ENCODE measurements at places on chromosomes 1 and 21. TPM values are rescaled to one million over a fixed set of nuclear protein-coding genes. Genes with fewer than 3 reads are reported as not detected.

Gene GABRD
- total RNA-seq = not detected

- no peak for DNase-seq
Observed at GRCh38 chr21:16554503-16554902, 824.7 kb downstream of the USP25 start.

DNA sequence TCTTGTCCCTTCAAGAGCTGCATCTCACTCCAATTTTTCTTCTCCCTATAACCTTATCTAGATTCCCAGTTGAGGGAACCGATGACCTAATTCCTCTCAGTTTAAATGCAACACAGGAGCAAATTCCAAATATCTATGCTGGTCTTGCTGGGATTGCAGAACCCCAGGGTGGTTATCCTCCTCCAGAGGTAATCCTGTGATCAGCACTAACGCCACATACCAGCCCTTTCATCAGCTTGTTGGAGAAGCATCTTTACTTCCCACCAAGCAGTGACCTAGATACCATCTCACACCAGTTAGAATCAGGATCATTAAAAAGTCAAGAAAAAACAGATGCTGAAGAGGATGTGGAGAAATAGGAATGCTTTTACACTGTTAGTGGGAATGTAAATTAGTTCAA lies 52.4 kb downstream of the SAMSN1 start:
- DNase-seq = no peak

- DNase-seq = no peak
Observed at GRCh38 chr1:218748071-218748470, 402.9 kb downstream of the TGFB2 start.

DNA sequence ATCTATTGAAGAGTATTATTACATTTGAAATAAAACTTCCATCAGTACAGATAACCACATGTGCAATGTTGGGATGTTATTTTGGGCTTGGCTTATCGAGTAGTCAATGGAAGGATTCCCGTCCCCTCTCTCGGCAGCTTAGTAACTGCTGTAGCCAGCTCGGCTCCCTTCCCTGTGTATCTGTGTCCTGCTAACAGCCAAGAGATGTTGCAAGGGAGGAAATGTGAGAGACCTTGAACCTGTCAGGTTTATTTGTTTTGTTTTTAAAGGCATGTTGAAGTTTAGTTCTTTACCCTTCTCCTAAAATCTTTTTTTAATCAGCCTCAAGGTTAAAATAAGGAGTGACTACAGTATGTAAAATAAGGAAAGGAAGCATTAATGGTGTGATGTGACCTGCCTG lies 13.6 kb upstream of the TARS2 start:
- no peak for DNase-seq

- no peak for DNase-seq
Observed at GRCh38 chr1:18637511-18637960, 6.9 kb downstream of the PAX7 start.

- peak; percentile 49 for DNase-seq
Observed at GRCh38 chr21:43306911-43307676, 119.8 kb downstream of the SIK1 start.

- DNase-seq = peak; percentile 58
Observed at GRCh38 chr1:151972542-151973248, 21.0 kb downstream of the S100A10 start.

DNA sequence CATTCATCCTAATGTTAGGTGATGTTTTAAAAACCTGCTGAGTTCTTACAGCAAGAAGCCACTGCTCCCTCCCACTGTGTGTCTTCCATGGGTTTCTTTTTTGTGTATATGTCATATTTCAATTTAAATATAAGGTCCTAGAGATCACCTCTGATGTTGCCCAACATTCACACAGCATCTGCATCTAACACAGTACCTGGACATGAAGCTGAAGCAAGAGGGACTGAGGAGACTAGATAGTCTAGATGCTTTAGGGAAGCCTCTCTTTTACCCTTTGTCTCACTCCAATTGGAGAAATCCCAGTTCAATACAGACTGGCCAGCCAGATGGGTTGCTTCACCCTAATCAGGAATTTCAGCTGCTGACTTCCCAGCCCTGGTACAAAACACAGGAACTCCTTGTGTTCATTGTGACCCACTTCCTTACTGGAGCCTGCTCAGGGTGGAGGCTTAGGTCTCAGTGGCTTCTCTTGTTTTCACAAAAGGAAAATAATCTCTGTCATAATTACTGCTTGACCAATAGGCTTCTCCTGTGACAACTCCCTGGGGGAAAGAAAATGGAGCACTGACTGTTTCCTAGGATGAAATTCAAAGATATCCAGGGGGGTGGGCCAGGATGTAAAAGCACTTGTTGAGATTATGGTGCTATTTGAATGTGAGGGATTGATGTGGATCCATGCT lies 17.3 kb downstream of the BTG2 start:
- no peak for DNase-seq

DNA sequence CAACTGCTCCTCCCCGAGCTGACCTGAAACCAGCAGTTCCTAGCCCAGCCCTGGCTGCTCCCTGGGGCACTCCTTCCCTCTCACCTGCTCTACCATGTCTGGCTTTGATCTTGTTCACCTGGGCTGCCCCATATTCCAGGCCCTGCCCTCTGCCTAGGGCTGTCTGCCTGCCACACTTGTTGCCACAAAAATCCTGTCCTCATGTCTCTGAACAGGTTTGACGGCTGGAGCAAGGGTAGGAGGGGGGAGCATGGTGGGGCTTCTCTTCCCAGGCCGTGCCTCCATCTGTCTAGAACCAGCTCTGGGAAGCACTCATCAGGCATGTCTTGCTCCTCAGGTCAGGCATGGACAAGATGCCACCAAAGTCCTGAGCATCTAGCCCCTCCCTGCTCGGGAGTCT lies 44.3 kb upstream of the WNT2B start:
- DNase-seq = no peak

Gene PTPRC
- 458 TPM for total RNA-seq

DNA sequence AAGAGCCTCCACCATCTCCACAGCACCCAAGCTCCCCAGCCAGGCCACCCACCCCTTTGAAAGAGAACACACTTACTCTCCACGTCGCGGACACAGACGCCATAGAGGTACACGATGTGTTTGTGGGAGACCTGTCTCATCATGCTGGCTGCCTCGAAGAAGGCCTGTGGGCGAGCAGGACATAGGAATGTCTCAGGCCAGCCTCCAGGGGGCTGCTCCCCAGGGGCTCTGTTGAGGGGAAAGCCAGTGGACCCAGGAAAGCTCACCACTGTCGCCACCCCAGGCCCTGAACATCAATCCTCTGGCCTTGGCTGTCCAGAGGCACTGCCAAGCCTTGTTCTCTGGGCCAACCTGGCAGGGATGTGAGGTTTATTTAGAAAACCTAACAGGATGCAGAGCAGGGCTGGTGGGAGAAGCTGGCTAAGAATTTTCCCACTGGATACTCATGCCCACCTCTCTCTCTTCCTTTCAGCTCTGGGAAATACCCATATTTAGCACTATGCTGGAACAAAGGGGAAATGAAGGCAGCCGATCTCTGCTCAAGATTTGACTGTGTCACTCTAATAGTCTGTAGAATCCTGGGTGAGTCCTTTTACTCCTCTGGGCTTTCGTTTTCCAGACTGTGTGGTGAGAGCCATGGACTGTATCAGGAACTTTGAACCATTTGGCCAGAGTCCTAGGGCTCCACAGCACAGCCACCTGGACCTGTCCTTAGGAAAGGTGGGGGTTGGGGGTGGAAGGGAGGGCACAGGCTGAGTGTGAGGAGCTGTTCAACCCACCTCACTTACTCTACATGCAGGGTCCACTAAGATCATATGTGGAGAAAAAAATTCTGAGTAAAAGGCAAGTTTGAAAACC lies 101.9 kb downstream of the RAVER2 start:
- no peak for DNase-seq

GRCh38 chr1:1287288-1288110 lies 7.3 kb downstream of the SCNN1D start:
- peak; percentile 32 for DNase-seq

DNA sequence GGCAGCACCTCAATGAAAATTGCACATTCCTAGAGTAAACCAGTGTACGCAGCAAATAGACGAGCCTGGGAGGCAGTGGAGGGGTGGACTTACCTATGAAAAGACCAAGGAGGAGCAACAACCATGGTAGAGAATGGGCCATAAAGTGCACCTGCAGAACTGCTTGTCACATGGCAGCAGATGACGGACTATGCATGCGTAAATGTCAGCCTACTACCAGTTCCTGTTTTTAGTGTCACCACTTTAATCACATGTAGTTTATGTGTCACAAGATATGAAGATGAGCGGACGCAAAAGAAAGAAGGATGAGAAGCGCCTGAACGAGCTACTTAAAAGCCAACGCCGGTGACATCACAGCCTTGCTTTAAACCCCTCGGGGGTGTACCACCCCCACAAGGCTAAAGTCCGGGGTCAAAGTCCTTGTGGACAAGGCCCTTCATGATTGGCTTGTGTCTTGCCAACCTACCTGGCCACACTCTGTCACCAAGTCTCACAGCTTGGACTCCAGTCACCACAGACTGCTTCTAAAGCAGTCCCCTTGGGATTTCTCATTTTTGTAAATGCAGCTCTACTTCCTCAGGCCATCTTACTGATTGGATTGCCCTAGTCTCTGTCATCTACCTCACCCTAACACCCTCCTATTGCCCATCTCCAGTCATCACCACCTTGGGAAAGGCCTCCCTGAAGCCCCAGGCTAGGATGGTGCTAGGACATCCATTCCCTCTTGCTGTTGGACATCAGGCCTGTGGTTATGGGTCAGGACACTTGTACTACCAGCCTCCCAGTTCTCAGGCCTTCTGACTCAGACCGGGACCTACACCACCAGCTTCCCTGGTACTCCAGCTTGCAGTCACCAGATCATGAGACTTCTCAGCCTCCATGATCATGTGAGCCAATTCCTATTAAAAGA lies 6.0 kb upstream of the LY9 start:
- DNase-seq = no peak

- DNase-seq = no peak
Observed at GRCh38 chr1:94225845-94226244, 11.5 kb downstream of the ARHGAP29 start.

DNA sequence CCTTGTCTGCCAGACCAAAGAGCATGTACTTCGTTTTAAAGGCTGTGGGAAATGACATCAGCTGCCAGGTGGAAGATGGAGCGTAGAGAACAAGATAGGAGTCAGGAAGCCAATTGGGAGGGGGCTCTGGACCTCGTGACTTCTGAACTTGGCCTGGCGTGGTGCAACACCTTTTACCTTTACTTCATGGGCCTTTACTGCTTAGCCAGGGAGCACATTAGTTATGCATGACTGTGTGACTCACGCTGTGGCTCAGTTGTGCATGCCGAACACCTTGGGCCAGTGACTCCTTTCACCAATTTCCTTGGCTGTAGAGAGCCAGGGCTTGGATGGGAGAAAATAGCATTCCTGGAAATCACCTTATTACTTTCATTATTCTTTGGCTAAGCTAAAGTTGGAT lies 7.2 kb downstream of the XCL1 start:
- DNase-seq = no peak

GRCh38 chr1:154445040-154445472 lies 39.9 kb downstream of the IL6R start:
- DNase-seq = peak; percentile 59

GRCh38 chr1:11143907-11144306 lies 44.2 kb upstream of the EXOSC10 start:
- DNase-seq = peak; percentile 26

GRCh38 chr21:23968722-23969647 lies 1638.3 kb downstream of the MRPL39 start:
- DNase-seq = peak; percentile 79

- DNase-seq = no peak
Observed at GRCh38 chr1:18058981-18059605, 48.5 kb upstream of the IGSF21 start.

Gene TAS1R3
- 0.41 TPM for total RNA-seq

Gene WNT3A
- not detected for total RNA-seq
